ENCODE measurements at places on chromosomes 11 and 22.

GRCh38 chr11:77062924-77063323 lies 3.8 kb upstream of the CAPN5 start:
- no peak for DNase-seq

- DNase-seq = no peak
These were observed 101.2 kb upstream of the HSD17B12 start for GRCh38 chr11:43579171-43579918.

- DNase-seq = no peak
These were observed 508.1 kb downstream of the TBC1D22A start for GRCh38 chr22:47270463-47271135.

DNA sequence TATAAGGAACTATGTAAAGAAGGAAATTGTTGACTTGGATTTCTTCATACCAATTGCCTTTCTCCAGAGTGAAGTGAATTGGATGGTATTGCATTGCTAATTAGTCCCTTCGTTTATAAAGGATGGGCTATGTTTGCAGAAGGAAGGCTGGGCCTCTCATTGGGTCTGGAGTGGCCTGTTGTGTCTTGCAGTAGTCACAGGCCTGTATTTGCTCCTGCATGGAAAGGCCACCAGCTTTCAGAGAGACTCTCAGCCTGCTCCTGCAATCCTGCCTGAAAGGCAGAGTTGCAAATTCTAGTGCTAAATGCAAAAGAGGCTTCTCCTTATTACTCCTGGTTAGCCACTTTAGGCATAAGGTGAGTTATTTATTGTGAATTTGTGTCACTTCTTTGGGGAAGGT lies 103.8 kb downstream of the EXT2 start:
- no peak for DNase-seq

DNA sequence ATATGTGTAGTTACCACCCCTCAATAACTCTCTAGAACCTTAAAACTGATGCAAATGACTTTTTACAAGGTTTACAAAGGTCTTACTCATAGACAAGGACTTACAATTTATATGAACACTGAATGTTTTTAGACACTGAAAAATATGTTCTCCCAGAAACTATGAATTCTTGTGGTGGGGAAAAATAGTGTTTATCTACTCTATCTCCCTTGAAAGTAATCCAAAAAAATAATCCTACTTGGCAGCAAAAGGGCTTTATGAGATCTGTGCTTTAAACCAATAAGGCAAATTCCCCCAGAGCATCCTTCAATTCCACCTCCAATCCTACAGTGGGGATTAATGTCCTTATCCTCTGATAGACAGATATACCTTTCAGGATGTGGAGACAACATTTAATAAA lies 1984.1 kb upstream of the RAG2 start:
- DNase-seq = no peak

GRCh38 chr11:133681901-133682300 lies 149.6 kb upstream of the OPCML start:
- no peak for DNase-seq

- no peak for DNase-seq
These were observed 13.2 kb downstream of the CD6 start for GRCh38 chr11:60984636-60985035.

- peak; percentile 13 for DNase-seq
These were observed 19.3 kb downstream of the EIF3F start for GRCh38 chr11:8006349-8006977.

- no peak for DNase-seq
These were observed 23.8 kb downstream of the CD82 start for GRCh38 chr11:44589301-44589700.

DNA sequence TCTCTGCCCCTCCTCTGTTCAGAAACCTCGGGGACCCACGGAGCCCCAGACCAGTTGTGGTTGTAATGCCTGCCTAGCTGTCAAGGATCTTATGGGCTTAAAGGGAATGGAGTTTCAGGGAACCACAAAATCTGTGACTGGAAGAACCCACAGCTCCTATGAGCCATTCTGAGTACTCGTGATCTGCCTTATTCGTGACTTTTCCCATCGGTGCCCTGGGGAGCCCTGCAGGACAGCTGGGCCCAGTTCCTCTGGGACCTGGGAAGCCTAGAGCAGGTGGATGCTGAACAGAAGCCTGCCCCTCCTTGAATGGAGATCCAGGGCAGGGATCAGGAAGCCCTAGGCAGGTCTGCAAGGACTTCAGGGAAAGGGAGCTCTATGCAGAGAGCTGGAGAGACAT lies 42.1 kb upstream of the TTC12 start:
- no peak for DNase-seq

- no peak for DNase-seq
These were observed 183.2 kb downstream of the GRIK4 start for GRCh38 chr11:120694726-120695125.

- no peak for DNase-seq
These were observed 34.0 kb upstream of the P4HA3 start for GRCh38 chr11:74345420-74345819.
